ENCODE measurements at places on chromosomes 2 and 18. TPM values are rescaled to one million over a fixed set of nuclear protein-coding genes. Genes with fewer than 3 reads are reported as not detected.

GRCh38 chr2:39981883-39982311 lies 202.8 kb upstream of the THUMPD2 start:
- no peak for DNase-seq
- no peaks in the 10 kb centered on the region for H3K4me1 ChIP-seq
- H3K4me3 ChIP-seq: no peak overlapping the region
- no peaks in the 10 kb centered on the region for H3K27me3 ChIP-seq
- H3K36me3 ChIP-seq: no peaks in the 10 kb centered on the region

GRCh38 chr2:188517549-188518215 lies 226.0 kb downstream of the GULP1 start:
- no peaks in the 10 kb centered on the region for H3K36me3 ChIP-seq
- H3K27me3 ChIP-seq: peaks cover 16% of the 10 kb centered on the region
- no peak overlapping the region for H3K27ac ChIP-seq
- H3K4me1 ChIP-seq: no peaks in the 10 kb centered on the region
- DNase-seq: no peak

GRCh38 chr2:126189527-126189926 lies 466.4 kb upstream of the GYPC start:
- peaks cover 41% of the 10 kb centered on the region for H3K27me3 ChIP-seq
- no peak overlapping the region for H3K27ac ChIP-seq
- H3K4me1 ChIP-seq: no peaks in the 10 kb centered on the region
- no peak for DNase-seq
- H3K36me3 ChIP-seq: no peaks in the 10 kb centered on the region

Gene HRH4
- total RNA-seq: not detected

DNA sequence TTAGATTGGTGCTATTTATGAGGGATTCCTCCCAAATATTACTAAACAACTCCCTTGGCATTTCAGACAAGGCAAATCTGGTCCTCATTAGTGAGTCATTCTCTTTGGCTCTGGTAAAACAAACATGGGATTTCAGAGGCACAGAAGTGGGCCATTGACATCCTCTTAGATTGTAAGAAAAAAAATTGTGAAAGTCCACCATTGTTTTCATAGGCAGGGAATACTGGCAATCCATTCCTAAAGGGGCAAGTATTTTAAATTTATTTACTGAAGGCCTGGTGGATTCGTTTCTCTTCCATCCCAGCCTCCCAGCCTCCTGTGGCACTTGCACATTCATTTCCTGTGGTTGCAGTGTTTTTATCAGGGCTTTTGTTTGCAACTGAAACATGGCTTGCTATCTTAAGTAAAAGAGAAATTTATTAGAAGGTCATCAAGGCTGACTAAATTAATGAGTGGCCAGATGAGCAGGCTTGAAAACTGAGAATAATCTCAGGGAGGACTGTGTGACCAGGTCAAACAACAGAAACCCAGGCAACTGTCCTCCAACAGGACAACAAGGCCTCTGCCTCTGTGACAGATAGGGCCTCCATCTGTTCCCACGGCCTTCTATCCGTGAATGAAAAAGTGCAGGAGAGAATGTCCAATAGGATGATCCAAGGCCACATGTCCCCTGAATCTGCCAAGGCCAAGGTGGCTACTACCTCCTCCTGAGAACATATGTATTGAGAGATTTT lies 23.1 kb upstream of the TNFAIP6 start:
- H3K27me3 ChIP-seq: no peaks in the 10 kb centered on the region
- H3K4me3 ChIP-seq: no peak overlapping the region
- H3K4me1 ChIP-seq: no peaks in the 10 kb centered on the region
- H3K27ac ChIP-seq: no peak overlapping the region
- no peak for DNase-seq

Measured in naive thymus-derived CD8-positive, alpha-beta T cell (primary cell).